Activated CD4-positive, alpha-beta T cell treated with anti-CD3 and anti-CD28 coated beads for 36 hours (primary cell): ENCODE measurements at places on chromosomes 6 and 20. TPM values are rescaled to one million over a fixed set of nuclear protein-coding genes. Genes with fewer than 3 reads are reported as not detected.

DNA sequence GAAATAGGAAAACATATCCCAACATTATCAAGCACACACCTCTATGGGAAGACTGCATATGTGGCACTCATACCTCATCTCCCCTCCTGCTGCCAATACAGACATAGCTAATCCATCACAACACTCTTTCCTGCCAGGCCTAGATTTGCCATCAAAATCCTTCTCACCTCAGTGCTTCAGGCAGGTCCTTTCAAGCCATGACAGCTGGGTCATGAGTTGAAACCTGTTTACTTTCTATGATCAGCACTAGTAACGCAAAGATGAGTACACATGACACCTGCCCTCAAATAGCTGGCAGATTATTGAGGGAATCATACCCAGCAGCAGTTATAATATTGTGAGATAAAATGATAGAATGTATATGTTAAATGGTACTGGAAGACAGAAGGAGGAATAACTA, 183.1 kb downstream of the AIG1 start:
- no peak for DNase-seq

DNA sequence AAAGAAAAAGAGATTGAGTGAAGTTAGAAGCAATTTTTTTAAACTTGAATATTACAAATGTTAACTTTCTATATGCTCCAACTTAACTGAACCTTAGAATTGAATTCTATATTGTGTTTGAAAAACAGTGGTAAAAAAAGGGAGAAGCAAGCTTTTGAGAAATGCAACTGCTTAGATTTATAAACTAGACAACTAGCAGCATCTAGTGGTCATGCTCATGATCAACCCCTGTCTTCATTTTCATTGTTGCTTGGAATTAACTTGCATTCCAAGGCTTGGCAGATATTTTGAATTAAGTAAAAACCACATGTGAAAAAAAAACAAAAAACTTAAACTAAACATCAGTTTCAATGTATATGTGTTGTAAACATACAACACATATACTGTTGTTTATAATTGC, 113.1 kb downstream of the C6orf58 start:
- no peak for DNase-seq

GRCh38 chr6:112234601-112235000, 19.8 kb downstream of the LAMA4 start:
- DNase-seq, result no peak

DNA sequence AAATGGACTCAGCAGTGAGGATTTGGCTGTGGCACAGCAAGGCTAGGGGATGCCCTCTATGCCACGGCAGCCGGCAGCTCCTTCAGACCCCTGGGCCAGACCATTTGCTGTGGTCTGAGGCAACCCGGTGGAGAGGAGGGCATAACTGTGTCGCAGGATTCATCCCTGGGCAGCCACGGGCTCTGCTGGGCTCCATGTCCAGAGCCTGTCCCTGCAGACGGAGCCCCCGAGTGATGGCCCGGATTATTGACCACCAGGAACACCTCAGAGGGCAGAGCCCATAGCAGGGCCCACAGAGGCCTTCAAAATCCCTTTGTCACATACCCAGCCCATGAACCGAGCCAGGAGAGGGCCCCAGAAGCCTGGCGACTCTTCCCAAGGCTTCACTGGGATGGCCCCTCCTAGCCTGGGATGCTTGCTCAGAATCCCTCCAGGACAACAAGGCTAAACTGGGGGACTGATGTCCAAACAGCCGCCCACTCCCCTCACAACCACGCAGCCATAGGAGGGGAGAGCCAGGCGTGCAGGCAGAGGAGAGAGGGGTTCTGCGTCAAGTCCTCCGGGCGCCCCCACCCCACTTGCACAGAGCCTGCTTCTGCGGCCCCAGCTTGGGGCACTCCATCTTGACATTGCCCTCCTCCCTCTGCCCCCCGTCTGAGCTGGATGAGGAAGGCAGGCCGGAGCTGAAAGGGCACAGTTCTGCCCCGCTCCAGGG, 68.2 kb upstream of the AFDN start:
- no peak for DNase-seq

GRCh38 chr6:15882915-15883314, 220.1 kb upstream of the DTNBP1 start:
- no peak for DNase-seq

GRCh38 chr6:33591424-33592032, 11.5 kb upstream of the BAK1 start:
- DNase-seq, result no peak

GRCh38 chr6:156807795-156808194, 30.6 kb downstream of the ARID1B start:
- DNase-seq, result no peak

- DNase-seq, result no peak
Observed at GRCh38 chr6:160950507-160950906, 41.1 kb upstream of the MAP3K4 start.

The SMOC2 gene
- total RNA-seq, result not detected
